ENCODE measurements at places on chromosomes 1 and 21. TPM values are rescaled to one million over a fixed set of nuclear protein-coding genes. Genes with fewer than 3 reads are reported as not detected.

DNA sequence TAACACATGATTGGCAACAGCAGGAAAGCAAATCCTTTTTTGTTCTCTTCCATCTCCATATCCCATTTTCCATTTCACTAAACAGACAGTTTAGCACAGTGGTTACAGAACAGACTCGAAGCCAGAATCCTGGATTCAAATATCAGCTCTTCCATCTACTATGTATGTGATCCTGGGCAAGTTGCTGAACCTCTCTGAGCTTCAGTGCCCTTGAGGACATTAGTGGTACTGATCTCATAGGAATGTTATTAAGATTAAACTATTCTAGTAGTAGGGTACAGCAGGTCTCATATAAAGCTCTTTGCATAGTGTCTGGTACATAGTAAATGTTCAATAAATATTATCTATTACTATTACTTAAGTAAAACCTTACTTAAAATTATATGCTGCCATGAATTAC lies 13.8 kb upstream of the HHIPL2 start:
- DNase-seq = no peak

ESRRG gene
- total RNA-seq = not detected

- no peak for DNase-seq
Measured at GRCh38 chr1:243837907-243838535, 12.0 kb downstream of the AKT3 start.

CR1L gene
- total RNA-seq = not detected

- no peak for DNase-seq
Measured at GRCh38 chr1:157437296-157437695, 115.0 kb downstream of the FCRL5 start.

GRCh38 chr1:226371866-226372490 lies 35.9 kb downstream of the PARP1 start:
- no peak for DNase-seq

DNA sequence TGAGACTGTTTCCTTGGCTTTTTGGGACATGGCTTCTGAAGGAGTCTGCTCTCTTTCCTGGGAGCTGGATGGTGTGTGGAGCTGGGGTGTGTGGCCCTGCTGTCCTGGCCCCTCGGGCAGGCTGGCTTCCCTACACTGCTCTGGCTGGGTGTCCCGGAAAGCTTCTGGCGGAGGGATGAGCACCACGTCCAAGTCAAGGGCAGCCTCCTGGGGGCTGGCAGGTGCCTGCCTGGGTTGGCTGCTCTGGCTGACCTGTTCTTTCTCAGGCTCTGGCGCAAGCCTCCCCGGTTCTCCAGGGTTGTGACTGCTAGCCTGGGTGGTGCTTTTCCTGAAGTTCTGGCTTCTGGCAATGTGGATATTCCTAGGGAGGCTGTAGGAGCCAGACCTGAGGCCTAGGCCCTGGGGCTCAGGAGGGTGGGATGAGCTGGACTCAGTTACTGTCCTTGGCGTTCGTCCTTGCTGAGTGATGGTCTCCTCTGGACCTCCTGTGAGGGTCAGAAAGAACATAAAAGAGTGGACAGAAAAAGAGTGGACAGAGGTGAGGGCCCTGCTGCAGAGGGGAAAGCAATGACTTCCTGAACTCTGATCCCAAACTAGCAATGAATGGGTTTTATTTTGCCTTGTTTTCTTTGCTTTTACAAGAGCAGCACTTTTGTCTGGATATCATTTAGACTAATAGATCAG lies 9.4 kb downstream of the C1orf116 start:
- no peak for DNase-seq

GRCh38 chr21:45802425-45802824 lies 158.9 kb downstream of the PCBP3 start:
- DNase-seq = no peak

DNA sequence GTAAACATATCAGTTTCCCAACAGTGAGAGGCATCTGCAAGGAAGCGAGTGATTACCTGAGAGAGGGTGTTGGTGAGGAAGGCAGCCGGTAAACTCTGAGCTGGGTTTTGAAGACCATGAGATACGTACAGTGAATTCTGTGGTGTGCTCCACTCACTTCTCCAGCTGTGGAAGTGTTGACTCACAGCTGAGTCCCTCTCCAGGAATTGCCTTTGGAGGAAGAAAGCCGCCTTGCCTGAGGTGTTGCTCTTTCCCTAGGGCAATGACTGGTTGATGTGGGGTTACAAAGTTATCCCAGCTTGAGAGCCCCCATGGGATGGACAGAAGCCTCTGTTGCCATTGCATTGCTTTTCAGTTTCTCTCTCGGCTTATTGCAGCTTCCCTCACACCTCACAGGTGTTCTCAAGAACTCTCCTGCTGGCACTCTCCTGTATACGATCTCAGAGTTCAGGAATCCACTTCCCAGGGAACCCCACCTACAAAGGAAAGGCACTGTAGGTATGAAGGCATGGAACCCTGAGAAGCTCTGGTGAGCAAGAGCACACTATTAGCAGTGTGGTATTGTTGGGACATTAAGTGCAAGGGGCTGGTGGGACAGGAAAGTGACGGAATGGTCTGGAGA lies 10.8 kb downstream of the NHLH1 start:
- DNase-seq = no peak

CCDC27 gene
- not detected for total RNA-seq

DNA sequence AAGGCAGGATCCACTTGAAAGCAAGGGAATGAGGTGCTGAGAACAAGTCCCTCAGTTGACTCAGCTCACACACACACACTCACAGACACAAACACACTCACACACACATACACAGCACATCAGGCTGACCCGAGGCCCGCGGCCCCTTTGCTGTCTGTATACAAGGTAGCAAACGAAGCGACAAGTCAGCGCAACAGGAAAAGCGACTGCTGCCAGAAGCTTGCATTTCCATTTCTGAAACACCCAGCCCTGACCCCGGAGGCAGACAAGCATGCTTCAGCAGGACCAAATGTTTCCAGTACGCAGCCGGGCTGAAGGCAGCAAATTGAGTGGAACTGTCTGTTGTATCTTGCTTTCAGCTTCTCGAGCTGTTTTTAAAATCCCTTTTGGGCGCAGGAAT lies 501.6 kb downstream of the NPHP4 start:
- DNase-seq = no peak

- DNase-seq = no peak
Measured at GRCh38 chr1:112509660-112510178, 954 bp downstream of the WNT2B start.

DNA sequence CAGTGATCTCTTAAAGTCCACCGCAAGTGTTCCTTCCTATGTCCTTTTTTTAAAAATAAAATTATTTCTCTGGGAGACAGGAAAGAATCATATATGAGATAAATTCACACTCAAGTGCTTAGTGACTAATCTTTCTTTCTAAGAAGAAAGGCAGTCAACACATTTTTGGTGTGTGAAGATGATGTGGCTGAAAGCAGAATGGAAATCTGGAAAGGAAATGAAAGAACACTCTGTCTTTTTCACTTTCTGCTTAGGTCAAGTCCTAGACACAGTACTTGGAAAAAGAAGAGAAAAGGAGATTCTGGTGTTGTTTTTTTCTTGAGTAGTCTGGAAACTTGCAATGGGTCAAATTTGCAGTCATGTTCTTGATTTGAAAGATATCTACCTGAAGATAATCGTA lies 45.5 kb upstream of the PRRX1 start:
- no peak for DNase-seq

GRCh38 chr1:248730507-248731335 lies 24.8 kb downstream of the LYPD8 start:
- no peak for DNase-seq

HNRNPCL2 gene
- total RNA-seq = not detected

DNA sequence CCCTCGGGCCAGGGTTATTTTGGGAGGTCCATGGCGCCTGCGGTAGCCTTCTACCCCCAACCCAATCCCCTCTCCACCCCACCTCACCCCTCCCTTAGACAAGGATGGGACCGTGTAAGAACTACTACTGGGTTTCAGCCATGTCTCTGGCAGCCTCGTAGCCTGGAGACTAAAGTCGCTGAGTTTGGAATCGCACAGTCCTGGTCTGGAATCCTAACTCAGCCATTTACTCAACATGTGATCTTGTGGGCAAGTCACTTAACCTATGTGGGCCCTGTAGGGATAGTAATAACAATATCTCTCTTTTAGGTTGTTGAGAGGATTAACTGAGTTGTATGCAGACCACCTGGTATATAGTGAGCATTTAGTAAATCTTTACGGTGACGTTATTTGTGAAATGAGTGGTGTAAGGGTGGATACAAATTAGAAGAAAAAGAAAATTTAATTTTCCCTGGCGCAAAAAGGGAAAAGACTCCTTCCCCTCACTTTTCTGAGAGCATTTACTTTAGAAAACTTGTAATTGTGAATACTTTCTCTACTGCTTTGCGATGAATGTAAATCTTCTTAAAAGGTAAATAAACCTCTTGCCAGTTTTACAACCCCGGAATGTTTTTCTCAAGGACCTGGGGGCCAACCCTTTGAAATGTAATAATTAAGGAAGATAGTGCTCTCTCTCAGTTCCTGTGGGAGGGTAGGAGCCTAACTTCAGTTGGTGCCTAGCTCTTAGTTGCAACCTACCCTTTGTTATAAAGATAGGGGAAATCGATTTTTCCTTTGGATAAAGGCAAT lies 615 bp upstream of the MRPS15 start:
- no peak for DNase-seq

DNA sequence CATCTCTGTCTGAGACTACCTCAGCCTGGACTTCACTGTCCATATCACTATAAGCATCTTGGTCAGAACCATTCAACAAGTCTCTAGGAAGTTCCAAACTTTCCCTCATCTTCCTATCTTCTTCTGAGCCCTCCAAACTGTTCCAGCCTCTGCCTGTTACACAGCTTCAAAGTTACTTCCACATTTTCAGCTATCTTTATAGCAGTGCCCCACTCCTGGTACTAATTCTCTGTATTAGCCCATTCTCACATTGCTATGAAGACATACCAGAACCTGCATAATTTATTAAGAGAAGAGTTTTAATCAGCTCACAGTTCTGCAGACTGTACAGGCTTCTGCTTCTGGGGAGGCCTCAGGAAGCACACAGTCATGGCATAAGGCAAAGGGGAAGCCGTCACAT lies 15.7 kb upstream of the DPH5 start:
- no peak for DNase-seq

DNA sequence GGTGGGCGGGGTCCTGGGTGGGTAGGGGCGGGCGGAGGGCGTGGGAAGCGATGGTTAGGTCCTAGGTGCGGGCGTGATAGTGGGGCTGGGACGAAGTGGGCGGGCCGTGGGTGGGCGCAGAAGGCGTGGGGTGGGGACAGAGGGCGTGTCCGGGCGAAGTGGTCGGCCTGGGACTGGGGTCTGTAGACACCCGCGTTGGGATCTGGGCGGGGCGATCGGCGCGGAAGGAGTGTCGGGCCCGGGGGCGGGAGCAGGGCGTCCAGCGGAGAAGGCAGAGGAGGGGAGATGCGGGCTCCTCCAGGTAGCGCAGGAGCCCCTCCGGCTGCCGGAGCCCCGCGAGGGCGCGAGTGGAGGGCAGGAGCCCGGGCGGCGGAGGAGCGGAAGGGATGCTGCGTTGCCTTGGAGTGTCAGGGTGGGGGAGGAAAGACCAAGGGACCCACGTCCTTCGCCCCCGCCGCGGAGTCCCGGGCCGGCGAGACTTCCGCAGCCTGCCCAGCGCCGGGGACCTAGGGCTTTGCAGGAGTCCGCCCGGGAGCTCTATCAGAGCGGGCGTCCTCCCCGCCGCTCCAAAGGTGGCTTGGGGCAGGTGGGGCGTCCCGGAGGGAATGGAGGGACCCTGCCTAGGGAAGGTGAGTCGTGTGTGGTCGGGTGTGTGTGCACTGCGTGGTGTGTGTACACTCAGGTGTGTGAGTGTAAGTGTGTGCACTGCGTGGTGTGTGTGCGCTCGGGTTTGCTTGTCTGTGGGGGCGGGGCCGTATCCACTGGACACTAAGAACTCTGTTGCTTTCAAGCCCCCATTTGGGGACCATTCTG lies 27.0 kb upstream of the PRSS38 start:
- DNase-seq = no peak

DNA sequence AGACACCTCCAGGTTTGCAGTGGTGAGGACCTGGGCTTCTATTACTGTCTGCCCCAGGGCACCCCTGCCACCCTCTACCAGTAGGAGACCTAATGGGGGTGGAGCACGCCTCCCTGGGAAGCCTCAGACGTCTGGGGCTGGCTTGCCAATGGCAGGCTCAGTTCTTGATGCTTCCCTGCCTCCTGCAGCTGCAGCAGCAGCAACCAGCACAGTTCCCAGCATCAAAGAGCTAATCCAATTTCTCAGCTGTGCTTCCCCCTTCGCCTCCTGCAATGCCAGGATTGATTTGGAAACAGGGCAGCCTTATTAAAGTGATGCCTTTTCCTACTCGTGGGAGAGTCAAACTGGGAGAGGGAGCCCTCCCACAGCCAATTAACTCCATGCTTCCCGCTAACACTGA lies 8.2 kb downstream of the SYT2 start:
- DNase-seq = no peak

- DNase-seq = no peak
Measured at GRCh38 chr1:67743072-67743725, 58.2 kb downstream of the GADD45A start.

DNA sequence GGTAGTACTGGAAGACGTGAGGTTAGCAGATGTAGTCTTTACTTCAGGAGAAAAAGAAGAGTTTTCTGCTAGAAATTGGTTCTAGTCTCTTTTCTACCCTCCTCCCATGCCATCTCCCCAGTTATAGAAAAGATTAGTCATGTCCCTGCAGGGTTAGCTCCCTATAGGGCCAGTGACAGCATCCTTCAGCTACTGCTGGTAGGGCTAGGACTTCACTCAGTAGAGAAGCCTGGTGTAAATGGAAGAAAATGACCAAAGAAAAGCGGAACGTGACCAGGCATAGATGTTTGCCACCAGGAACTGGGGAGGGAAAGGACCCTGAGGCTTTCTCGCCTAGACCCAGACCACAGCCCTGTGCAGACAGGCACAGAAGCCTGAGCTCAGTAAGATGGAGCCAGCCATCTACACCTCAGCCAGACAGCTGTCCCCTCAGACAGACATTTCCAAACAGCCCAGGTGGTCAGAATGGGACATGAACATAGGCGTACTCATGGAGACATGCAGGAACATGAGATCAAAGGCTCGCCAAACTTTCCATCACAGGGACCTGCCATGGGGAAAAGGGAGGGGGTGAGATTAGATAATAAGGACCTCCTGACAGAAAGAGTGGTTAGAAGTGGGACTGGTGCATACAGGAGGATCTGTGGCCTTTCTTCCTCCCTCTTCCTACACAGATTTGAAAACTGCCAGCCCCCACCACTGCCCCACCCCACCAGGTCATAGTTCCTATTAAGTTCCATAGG lies 23.5 kb upstream of the SLAMF9 start:
- no peak for DNase-seq

GRCh38 chr1:59041646-59042277 lies 255.1 kb upstream of the FGGY start:
- DNase-seq = no peak

Measured in activated CD4-positive, alpha-beta T cell treated with anti-CD3 and anti-CD28 coated beads for 36 hours (primary cell).